ENCODE measurements at places on chromosomes 7 and 10.

DNA sequence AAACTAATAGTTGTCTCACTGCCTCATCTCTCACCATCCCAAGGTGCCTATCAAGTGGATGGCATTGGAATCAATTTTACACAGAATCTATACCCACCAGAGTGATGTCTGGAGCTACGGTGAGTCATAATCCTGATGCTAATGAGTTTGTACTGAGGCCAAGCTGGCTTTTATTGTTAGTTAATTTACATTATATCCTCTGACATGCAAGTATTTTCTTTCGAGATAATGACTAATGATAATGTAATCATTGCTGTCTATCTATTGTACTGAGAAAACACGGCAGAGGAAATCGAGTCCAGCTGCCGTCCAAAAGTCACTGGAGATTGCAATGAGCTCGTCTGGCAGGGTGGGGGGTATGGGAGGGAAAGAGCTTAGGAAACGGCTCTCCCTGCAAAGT is 172.4 kb upstream of the LANCL2 start:
- peak; percentile 91 for DNase-seq

GRCh38 chr7:93476491-93477344 is 97.8 kb downstream of the CALCR start:
- no peak for DNase-seq

GRCh38 chr7:91266067-91266688 is 1.9 kb downstream of the FZD1 start:
- DNase-seq: no peak

DNA sequence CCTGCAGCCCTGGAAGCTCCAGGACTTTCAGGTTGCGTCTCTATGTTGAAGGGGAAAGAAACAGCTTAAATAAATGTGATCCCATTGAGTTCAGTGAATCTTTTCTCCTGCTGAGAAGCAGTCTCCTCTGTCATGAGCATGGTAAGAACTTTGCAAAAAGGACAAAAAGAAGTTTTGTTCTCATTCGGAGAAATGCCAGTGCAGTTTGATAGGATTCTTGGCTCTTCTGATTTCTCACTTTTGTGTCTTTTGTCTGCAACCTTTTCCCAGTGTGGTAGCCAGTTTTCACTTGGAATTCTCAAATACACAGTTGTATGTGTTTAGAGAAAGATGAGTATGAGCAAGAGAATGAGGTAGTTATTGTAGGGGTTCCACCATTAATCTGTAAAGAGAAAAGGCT is 64.3 kb downstream of the AP3M1 start:
- no peak for DNase-seq

DNA sequence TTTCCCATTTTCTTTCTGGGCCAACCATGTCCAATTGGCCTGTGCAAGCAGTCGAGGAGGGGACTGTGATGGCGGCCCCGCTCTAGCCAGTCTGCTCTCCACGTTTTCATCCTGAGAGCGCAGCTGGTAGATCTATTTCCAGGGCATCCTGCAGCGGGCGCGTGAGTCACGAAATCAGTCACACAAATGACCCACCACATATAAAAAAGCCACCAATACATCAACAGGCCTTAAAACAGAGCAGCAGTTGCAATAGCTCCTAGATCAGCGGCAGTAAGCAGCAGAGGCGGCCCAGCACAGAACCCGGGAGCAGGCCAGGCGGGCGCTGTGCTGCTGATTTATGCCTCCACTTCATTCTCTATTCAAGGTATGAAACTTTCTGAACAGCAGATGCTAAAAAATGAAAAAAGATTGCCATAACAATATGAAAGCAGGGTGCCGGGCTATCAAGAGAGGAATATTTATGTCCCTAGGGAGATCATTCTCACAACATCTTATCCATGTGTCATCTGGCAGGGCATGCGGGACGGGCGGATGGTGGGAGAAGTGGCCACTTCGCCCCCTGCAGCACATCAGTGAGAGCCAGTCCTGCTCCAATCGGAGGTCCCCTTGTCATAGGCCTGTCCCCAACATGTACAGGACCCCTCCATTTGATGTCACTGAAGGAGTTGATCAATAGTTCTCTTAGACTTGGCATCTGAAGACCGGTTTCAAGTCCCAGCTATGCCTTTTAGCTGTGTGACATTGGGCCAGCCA is 98.0 kb upstream of the GPR26 start:
- peak; percentile 40 for DNase-seq

GRCh38 chr7:55476852-55477780 is 95.2 kb downstream of the VOPP1 start:
- DNase-seq: no peak

All from RPMI7951 (cell line).